ENCODE measurements at places on chromosomes 16 and 17. TPM values are rescaled to one million over a fixed set of nuclear protein-coding genes. Genes with fewer than 3 reads are reported as not detected.

The PDILT gene
- not detected for total RNA-seq

The TEX19 gene
- total RNA-seq, result not detected

The SLFN11 gene
- 114 TPM for total RNA-seq

The VAT1L gene
- total RNA-seq, result not detected

The SHBG gene
- not detected for total RNA-seq

The PKMYT1 gene
- total RNA-seq, result 106 TPM

The GPS1 gene
- total RNA-seq, result 103 TPM

The RNF43 gene
- 20.5 TPM for total RNA-seq

The OR2C1 gene
- total RNA-seq, result not detected

The RAB26 gene
- 0.59 TPM for total RNA-seq

- no peak for DNase-seq
Observed at GRCh38 chr17:77279448-77280303, 138.9 kb downstream of the SEC14L1 start.

GRCh38 chr16:30113031-30113710 lies at the start of gene GDPD3:
Gene GDPD3, minus strand, starts transcription at chr16:30113537. Its CDS starts 59 bp downstream, at chr16:30113478.
- DNase-seq, result no peak

DNA sequence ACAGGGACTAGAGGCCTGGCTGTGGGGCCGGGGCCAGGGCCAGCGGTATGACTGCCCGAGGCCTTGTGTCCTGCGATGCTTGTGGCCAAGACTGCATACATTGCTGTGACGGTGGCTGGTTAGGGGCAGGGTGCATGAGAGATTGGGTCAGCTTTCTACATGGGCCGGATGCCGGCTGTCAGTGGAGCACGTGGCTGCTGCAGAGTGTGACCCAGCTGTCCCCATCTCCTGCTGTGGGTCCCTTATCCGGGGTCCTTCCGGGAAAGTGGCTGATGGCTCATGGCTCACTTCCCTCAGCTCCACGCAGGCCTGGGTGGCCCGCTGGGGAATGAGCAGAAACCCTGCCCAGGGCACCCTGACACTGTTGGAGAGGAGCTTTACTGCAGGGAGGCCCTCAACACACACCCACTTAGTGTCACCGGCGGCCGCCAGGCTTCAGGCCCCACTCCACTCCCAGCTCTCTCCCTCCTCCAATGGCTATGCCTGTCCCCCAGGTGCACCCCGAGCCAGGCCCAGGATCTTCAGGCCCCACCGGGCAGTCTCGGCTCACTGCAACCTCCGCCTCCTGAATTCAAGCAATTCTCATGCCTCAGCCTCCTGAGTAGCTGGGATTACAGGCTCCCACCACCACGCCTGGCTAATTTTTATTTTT lies 808 bp upstream of the RGS11 start:
- no peak for DNase-seq

DNA sequence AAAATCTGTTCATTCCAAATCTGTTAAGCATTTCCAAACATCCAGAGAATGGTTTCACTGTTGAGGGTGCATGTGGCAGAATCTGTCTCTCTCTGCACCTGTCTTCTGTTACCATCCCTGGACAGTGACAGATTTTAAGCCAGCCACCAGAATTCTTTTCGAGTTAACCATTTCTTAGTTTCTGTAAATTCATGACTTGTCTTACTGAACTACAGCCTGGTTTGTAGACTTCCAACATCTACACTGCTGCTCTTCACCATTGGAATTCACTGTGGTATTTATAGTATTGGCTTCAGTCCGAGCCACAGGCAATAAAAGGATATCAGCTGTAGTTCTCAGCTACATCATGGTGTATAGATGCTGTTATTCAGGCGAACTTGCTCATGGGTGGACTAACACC lies 47.6 kb downstream of the GOSR1 start:
- no peak for DNase-seq

- no peak for DNase-seq
Observed at GRCh38 chr17:78731904-78732303, 50.2 kb downstream of the CYTH1 start.

GRCh38 chr16:67299269-67299668 lies 19.9 kb downstream of the PLEKHG4 start:
- no peak for DNase-seq

- no peak for DNase-seq
Observed at GRCh38 chr17:63519972-63520882, 2.9 kb upstream of the KCNH6 start.

DNA sequence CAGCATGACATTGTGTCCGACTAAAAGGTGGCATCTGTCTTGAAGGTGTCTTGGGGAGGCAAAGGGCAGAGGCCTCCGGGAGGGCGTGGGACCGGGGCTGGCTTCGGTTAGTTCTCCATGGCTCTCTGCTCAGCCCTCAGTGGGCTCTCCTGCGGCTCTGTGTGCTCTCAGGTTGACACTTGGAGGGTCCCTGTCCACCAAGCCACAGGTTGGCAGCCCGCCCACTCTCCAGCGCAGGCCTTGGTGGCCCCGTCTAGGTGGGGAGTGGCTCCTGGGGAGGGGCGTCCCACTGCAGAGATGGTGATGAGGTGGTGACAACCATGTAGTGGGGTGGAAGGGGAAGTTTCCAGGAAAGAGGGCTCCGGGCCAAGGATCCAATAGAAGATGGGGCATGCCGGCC lies 31.6 kb downstream of the ADGRG5 start:
- DNase-seq, result no peak

GRCh38 chr17:66661411-66662256 lies 173.3 kb upstream of the CACNG5 start:
- no peak for DNase-seq

DNA sequence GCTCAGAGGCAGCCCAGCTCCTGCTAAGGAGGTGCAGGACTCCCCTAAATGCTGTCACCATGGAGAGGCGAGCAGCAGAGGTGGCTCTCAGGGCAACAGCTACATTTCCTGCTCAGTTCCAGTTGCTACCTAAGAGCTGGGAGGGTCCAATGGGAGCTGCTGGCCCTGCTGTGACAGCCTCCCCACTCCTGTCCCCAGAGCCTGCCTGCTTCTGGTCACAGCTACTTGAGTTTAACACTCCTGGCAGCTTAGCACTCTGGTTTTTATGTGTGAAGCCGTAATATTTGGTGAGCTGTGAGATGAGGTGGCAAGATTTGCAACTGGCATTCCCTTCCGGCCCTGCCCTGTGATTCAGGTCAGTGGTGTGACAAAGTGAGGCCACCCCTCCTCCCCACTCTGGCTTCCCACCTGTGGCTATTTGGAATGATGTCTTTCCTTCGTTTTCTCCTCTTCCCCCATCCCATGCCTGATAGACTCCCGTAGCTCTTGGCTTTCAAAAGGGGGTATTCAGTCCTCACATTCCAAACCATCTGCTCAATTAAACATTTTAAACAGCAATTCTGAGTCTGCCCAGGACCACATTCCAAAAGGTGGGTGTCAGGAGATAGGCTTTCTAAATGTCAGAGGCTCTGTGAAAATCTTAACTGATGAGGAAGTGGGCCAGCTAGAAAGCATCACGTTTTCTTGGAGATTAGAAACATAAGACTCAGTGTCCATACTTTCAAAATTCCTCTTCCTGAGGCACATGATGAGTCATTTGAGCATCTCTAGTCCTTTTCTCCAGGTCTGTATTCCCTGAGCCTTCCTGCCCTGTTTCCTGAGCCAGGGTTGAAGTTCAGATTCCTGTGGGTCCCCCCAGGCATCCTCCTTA lies 42.6 kb upstream of the SKAP1 start:
- no peak for DNase-seq

- no peak for DNase-seq
Observed at GRCh38 chr16:68283801-68284598, 19.7 kb downstream of the SLC7A6 start.

DNA sequence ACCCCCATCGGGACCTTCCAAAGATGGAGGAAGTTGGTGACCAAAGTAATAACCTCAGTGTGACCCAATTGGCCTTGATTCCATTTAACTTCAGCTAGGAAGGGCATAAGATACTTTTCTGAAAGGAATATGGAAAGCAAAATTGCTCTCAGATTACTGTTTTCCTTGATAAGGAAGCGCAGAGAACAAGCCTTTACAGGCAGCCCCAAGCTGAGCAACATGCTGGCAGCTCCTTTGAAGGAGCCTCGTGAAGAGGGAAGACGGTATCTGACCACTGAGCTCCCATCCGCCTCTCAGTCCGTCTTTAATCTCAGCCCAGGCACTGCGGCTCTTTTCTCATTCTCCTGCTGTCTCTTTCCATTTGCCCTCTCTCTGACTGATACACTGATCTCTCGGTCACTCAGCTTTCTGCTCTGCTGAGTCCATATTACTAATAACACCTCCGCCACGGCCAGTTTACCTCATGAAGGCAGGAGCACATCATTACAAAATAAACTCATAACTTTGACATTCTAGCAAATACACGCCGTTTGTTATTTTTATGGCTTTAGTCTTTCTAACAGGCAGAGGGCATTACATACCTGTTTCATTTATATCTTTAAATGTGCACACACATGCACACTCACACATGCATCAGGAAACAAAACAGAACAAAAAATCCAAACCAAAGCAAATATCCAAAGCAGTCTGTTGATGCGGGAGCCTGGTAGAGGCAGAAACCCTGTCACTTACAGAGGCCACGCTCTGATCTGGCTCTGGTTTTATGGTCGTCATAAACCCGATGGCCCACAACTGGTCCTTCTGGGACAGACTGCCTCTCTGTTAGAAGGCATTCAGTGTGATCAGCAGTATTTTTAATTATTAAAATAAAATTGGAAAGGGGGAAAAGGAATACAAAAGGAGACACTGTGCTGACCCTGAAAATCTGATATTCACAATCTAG lies 183.2 kb downstream of the AATF start:
- DNase-seq, result no peak

DNA sequence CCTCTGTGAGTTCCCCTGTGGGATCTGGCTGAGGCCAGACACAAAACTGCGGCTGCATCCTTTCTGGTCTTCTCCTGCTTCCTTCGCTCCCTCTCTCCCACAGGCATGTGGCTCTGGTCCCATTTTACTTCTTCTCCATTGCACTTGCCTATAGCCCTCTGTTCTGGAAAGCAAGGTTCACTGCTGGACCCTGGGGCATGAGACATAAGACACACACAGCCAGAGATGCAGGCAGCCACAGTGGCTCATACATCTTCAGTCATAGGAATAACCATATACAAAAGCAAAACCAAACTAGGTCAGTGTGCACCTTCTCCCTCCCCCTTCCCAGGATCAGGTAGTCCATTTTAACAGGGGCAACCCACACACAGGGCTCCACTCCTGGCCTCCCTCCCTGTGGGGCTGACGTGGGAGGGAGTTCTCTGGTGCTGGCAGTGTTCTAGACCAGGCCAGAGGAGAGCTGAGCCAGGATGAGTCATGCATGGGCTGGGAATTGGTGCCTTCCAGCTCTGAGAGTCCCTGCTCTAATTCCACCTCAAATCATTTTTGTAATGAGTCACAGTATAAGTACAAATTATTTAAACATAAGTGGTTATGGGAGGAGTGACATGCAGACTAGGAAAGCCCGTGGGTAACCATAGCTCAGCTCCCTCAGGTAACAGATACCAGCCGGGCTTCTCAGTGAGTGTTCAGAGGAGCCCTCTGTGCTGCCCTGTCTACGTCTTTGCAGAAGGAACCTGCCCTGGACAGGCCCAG lies 58.0 kb downstream of the ASIC2 start:
- DNase-seq, result no peak

DNA sequence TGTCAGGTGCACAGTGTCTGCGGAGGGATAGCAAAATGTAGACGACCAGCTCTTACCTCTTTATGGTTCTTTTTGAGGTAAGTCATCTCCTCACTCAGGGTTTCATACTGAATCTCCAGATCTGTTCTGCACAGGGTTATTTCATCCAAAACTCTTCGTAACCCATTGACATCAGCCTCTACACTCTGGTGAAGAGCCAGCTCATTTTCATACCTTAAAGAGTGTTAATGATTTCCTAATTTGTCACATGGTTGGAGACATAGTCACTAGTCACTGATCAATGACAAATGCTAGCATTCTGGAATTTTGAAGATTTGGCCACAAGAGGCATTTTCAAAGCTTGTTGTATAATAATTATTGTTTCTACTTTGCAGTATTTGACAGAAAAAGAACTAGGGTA lies 1.3 kb downstream of the KRT25 start:
- DNase-seq, result no peak

GRCh38 chr17:12789481-12790248 lies at the start of gene ARHGAP44:
Gene ARHGAP44, plus strand, starts transcription at chr17:12789498. Its CDS starts 341 bp downstream, at chr17:12789839.
- peak; percentile 12 for DNase-seq

DNA sequence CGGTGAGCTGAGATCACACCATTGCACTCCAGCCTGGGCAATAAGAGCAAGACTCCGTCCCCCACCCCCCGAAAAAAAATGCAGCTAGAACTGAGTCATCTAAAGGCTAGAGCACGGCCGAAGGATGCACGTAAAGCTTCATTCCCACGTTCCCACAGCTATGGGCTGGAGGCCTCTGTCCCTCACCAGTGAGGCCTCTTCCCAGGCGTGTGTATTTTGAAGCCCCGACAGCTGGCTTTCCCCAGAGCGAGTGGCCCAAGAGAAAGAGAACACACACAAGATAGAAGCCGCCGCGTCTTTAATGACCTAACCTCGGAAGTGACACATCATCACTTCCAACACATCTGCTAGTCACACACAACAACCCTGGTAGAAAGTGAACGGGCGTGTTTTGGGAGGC lies 6.6 kb upstream of the KCTD5 start:
- DNase-seq, result no peak

- no peak for DNase-seq
Observed at GRCh38 chr17:12227547-12227946, 206.9 kb downstream of the MAP2K4 start.

DNA sequence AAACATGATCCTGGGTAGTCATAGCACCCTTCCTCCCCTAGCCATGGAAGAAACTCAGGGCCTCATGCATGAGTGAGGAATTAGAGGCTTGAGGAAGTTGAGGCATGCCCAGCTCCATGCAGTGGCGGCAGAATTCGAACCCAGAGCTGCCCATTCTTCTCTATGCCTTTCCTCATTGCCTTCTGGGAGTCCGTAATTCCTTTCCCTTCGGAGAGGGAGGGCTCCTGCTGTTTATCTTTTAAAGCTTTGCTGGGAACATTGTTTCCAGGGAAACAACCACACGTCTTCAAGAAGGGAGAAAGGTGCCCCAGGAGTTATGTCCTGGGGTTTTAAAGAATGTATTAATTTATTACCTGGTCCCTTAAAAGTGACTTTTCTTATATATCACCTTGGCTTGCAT lies 8.5 kb downstream of the CRISPLD2 start:
- no peak for DNase-seq

GRCh38 chr17:80647746-80648145 lies 103.1 kb downstream of the RPTOR start:
- DNase-seq, result no peak

All from activated T-helper 2 cell treated with anti-CD3 and anti-CD28 coated beads, Interferon-gamma antibody, Interleukin-2, Interleukin-4, amounts not matched to agents 10 μg/mL and 5 μg/mL and 100 μg/mL, durations not matched to agents 14 hours and 24 hours and 36 hours (primary cell).